ENCODE measurements at places on chromosomes 11 and 22. TPM values are rescaled to one million over a fixed set of nuclear protein-coding genes. Genes with fewer than 3 reads are reported as not detected.

DNA sequence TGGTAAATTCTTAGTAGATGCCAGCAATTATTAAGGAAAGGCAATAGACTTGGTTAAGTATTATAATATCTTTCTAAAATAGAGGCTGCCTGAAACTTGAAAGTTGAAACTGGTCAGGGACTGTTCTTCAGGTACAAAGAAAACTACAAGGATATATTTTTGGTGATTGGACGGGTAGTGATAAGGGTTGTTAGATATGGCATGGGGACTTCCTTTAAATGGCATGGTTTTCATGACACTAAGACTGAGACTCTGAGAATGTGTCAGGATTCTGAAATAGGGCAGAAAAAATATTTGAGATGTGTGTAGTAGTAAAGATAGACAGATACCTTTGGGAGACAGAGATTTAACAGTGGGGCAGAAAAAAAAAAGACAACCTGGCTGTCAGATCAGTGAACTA lies 108.4 kb upstream of the SLC5A12 start:
- DNase-seq, result no peak

DNA sequence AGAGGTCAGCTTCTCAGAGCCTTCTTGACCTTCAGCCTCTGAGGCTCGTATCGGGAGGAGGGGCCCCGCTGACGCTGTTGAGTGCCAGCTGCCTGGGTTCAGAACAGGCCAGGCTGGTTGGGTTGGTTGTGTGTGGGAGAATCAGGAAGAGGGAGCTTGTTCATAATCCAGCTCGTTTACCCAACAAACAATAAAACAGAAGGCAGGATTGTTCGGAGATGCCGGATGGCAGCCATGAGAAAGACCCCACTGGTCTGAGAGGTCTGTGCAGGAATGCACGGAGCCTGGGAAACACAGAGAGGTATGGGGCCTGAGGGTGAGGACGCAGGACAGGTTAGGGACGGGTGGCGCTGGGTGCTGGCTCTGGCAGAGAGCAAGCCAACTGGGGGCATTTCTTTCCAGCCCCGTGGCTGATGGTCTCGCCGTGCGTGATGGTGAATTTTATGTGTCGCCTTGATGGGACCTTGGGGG lies 31.6 kb upstream of the SHANK2 start:
- DNase-seq, result no peak

DNA sequence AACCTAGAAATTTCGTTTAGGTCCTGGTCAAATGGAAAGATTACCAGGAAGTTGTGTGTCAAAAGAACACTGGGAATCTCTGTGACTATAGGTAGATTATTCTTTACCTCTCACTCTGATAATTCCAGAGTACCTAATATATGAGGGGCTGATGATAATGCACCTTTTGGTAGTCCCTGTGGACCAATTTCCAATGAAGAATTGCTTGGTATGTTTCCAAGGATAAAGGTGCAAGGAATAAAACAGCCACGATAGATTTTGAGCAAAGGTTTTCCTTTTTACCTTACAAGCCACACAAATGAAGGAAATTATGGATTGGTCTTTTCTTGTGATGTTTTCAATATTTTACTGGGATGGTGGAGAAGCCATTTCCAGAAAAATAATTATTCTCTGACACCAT lies at the start of gene OR8H1:
TSS of gene OR8H1 (minus strand) at position 101 of the 400 bp plus-strand sequence. CDS start 1,192 bp downstream, outside the sequence.
- no peak for DNase-seq

GRCh38 chr22:27348634-27349033 lies 452.9 kb downstream of the MN1 start:
- DNase-seq, result no peak

DNA sequence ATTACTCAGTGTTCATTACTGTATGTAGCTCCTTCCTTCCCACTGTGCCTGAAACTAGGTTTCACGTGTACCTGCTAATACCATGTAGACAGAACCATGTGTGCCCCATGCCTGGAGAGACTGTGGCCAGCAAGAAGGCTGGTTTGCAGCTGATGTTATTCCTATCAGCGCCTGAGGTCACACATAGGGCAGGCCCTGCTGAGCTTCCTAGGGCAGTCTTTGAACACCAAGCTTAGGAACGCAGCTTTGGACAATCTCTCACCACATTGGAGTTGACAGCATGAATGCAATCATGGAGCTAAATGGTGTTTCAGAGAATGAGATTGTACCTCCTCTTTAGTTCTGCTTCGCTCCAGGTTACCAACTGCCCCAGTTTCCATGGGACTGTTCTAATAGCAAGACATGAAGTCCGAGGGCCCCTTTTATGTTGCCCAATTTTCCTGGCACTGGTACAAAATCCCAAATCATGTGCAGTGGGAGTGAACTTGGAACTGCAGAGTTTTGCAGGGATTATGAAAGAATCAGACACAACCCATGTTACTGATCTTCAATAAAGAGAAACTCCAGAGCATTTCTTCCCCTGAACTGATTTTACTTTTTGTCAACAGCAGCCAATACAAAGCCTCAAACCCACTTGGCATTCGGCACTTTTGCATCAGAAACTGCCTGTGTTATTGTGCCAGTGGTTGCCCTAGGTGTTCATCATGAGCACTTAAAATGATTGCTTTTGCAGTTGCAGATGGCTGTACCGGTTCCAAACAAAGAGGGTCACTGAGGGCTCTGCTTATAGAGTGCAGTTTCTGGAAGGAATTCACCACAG lies 154.2 kb upstream of the TTC12 start:
- no peak for DNase-seq

The CYP2D6 gene
- 2.7 TPM for total RNA-seq

GRCh38 chr22:26885441-26886261 lies 228.3 kb downstream of the MIAT start:
- DNase-seq, result no peak

- DNase-seq, result no peak
Measured at GRCh38 chr11:12199231-12199948, 89.0 kb downstream of the MICAL2 start.

DNA sequence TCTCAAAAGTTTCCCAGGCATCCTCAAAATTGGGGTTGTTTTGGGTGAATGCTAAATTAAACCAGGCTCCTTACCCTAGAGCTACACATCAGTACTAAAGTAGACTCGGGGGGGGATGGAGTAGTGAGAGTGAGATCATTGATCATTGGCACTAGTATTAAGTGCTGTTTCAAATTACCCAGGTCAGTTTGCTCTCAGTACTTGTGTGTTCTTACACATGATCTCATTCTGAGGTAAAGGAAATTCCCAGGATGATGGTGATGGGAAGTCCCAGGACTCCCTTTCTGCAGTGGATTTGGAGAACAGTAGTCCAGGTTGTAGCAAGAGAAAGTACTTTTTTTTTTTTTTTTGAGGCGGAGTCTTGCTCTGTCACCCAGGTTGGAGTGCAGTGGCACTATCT lies 12.5 kb downstream of the RBM4 start:
- no peak for DNase-seq

The TNNI2 gene
- total RNA-seq, result 0.46 TPM

GRCh38 chr11:69438286-69438920 lies 43.1 kb upstream of the LINC01488 start:
- DNase-seq, result no peak

DNA sequence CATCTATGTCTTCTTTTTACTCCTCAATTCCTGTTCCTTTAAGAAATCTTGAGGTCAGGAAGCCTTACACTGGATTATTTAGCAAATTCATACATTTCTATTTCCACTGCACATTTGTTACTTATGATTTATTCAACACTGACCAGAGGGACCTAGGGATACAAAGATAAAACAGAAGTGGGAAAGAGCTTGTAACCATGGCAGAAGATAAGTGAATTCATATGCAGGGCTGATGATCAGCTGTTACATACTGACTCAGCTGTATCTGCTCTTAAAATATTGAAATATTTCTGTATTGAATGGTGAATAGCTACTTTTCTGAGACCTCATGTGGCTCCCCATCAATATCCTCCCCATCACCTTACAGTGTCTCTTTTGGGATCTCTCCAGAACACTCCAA lies 25.2 kb downstream of the HORMAD2 start:
- no peak for DNase-seq

All from Panc1 (cell line).